ENCODE measurements at places on chromosomes 11 and 22.

DNA sequence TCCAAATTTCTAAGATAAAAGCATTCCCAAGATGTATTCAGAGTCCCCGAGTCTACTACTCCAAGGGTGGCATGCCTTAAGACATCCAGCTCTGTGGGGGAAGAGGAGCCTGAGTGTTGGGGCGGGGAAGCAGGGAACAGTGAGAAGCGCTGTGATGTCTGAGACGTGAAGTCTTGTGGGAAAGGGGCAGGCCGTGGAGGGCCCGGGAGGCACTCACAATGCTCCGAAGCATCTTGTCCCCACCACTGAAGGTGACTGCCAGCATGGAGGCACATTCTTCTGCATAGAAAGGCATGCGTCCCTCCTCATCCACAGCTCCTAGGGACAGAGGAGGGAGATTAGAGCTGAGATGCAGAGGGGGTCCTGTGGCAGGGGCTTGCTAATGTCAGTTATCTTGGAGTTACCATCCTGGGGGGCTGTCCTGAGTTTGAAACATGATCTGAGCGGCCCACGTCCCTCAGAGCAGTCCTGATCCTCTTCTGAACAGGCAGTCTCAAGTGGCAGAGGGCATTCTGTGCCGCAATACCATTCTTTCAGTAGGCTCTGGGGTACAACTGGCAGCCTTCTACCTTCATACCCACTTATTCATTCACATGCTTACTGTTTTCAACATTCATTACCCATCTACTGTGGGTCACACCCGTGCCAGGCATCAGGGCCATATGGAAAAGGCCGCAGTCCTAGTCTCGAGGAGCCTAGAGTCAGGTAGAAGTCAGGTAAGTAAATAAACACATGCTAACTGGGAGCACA, 8.7 kb downstream of the PCSK7 start:
- DNase-seq, result no peak

DNA sequence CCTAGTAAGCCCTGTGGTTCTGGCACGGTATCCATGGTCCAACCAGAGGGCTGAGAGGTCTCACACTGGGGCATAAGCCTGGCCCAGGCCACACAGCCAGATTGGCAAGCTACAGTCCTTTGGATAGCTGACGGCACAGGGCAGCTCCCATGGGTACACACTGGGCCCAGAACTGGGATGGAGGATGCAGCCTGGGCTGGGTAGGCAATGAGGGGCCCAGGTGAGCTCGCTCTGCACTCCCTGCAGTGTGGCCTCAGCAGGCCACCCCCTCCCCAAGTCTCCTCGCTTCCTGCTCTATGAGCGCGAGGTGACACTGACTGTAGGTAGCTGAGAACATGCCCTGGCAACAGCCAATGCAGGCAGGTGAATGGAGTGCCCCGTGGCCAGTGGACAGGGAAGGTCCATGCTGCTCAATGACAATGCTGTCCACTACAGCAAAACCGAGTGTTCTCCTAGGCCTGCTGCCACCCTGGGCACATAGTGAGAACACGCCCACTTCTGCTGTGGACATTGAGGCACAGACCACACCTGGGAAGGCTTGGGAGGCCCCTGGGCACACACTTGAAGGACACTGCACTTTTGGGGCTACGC, 3.8 kb downstream of the ARVCF start:
- no peak for DNase-seq

DNA sequence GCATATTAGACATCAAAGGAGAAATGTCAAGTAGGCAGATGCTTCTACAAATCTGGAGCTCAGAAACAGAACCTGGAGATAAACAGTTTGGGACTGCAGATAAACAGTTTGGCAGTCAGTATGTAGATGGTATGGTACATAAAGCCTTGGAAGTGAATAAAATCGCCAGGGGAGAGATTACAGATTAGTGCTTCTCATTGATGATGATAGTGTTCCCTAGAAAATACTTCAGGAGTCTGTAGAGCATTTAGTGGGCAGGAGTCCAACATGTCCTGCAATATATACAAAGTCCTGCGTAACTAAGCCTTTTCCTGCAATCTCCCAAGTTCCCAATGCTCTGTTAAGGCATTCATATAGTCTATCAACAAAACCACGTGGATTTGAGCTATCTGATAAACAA, 35.2 kb downstream of the NARS2 start:
- no peak for DNase-seq

GRCh38 chr11:114180301-114181055, 115.7 kb upstream of the NNMT start:
- peak; percentile 57 for DNase-seq

DNA sequence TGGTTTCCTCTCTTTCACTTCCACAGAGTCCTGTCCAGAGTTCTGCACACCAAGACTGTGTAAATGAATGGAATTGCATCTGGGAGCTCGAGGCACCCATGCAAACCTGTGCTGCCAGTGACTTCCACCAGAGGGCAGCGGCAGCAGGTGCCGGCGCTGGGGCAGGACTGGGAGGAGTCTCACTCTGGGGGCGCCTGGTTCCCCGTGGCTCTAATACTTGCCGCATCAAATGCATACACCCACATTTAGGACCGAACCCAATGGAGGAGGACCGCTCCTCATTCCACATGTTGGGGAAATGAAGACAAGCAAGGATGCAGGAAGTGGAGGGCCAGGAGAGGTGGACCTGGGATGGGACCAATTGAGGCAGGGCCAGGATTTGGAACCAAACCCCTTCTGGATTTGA, 1.1 kb upstream of the CD6 start:
- DNase-seq, result peak; percentile 88

GRCh38 chr11:77090373-77091111, 12.1 kb upstream of the OMP start:
- no peak for DNase-seq

- DNase-seq, result no peak
Measured at GRCh38 chr11:107676336-107677057, 35.4 kb downstream of the SLN start.

GRCh38 chr11:94907226-94907625, 66.1 kb downstream of the CWC15 start:
- no peak for DNase-seq

DNA sequence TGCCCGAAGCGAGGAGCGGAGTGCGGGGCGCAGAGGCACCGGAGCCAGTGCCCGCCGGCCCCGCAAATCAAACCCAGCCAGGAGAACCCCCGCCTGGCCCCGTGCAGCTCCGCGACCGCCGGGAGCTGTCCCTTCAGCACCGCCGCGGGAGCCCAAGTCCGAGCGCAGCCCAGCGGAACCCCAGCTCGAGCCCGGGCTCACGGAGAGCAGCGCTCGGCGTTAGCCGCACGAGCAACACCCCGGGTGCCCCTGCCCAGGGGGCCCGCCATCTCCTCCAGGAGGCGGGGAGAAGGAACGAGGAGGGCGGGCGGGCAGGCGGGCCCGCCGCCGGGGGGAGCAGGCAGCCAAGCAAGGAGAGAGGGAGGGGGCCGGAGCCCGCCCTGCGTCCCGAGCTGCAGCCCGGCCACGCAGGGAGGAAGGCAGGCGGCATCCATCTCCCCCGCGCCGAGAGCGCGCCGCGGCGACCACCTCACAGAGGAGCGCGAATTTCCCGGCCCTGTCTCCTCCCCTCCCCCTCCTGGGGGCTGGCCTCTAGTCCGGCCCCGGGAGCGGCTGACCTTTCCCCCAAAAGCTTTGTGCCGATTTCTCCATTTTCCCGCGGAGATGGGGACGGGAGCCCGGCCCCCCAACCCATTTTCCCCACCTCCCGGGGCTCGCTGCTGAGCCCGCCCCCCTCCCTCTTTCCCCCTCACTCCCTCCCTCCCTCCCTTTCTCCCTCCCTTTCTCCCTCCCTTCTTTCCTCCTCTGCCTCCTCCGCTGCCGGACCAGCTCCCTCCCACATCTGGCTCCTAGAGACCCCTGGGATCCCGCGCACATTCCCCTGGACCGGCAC, 621 bp downstream of the KCNC1 start:
- no peak for DNase-seq
